BE2C (cell line): ENCODE measurements at places on chromosomes 1 and 21.

GRCh38 chr1:19606817-19607642 lies 37.1 kb upstream of the NBL1 start:
- no peak for DNase-seq

- no peak for DNase-seq
Measured at GRCh38 chr21:45102391-45102932, 28.1 kb downstream of the ADARB1 start.

GRCh38 chr21:46674430-46675007 lies 39.0 kb downstream of the PRMT2 start:
- no peak for DNase-seq

DNA sequence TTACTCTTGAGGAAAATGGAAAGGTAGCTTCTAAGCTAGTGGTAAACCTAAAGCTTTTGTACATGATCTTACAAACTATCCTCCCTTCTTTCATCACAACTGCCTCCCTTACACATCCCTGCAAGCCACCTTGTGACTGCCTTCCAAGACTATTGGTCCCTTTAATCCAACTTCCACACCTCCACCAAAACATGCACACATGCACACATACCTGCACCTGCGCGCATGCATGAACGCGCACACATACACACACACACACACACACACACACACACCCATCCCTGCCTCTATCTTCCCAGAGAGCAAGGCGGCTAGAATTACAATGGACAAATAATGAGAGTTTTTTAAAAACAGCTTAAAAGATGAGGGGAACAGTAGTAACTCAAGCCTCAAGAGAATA lies 58.3 kb downstream of the LUZP1 start:
- DNase-seq, result no peak

DNA sequence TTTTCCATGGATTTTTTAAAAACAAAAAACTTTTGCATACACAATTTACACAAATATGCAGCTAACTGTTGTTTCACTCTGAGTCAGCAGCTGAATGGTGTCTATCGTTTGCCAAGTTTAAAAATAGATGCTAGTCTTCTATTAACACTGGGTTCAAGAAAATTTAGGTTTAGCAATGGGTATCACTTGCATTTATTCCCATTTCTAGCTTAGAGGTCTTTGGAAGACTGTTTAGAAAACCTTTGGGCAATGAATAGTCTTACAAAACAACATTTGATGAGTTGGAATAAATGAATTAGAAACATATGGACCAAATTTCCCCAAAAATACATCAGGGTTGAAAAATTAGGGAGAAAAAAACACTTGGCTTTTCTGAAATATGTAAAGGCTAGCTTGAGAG lies 165.8 kb downstream of the LYPLAL1 start:
- no peak for DNase-seq

GRCh38 chr1:192445241-192445640 lies 128.4 kb downstream of the RGS21 start:
- no peak for DNase-seq

DNA sequence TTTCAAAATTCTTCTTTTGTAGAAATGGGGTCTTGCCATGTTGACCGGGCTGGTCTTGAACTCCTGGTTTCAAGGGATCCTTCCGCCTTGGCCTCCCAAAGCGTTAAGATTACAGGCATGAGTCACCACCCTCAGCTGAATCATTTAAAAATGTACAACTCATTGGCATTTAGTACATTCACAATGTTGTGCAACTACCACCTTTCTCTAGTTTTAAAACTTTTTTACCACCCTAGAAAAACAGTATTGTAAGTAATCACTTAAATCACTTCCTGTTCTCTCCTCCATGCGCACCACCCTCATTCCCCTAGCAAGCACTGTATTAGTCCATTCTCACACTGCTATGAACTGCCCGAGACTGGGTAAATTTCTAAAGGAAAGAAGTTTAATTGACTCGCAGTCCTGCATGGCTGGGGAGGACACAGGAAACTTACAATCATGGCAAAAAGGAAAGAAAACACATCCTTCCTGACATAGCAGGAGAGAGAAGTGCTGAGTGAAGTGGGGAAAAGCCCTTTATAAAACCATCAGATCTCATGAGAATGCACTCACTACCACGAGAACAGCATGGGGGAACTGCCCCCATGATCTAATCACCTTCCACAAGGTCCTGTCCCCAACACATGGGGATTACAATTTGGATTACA lies 14.4 kb upstream of the THEM5 start:
- DNase-seq, result no peak

DNA sequence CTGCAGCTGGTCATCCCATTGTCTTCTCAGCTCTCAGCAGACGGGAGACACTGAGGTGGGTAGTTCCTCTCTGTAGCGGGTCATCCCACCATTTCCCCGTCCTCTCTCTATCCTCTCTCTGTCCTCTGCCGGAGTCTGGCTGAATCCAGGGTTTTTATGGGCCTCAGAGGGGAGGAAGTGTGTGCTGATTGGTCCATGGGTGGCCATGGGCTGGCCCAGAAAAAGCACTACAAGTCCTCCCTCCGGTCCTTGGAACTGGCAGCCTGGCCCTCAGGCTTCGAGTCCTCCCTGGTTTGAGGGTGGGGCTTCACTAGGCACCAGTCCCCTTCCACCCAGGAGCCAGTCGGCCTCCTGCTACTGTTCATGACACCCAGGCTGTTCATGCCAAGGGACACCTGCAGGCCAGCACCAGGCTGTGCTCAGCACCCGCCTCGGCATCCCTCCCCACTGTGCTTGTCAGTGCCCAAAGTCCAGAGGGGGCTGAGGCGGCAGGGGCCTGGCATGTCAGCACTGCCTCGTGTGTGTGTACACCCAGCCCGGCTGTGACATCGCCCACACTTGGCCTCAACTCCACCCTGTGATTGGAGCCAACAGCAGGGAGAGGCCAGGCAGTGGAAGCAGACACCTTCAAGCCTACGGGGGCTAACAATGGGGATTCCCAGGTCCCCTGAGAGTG lies 23.0 kb upstream of the LRRC8C start:
- DNase-seq, result no peak

DNA sequence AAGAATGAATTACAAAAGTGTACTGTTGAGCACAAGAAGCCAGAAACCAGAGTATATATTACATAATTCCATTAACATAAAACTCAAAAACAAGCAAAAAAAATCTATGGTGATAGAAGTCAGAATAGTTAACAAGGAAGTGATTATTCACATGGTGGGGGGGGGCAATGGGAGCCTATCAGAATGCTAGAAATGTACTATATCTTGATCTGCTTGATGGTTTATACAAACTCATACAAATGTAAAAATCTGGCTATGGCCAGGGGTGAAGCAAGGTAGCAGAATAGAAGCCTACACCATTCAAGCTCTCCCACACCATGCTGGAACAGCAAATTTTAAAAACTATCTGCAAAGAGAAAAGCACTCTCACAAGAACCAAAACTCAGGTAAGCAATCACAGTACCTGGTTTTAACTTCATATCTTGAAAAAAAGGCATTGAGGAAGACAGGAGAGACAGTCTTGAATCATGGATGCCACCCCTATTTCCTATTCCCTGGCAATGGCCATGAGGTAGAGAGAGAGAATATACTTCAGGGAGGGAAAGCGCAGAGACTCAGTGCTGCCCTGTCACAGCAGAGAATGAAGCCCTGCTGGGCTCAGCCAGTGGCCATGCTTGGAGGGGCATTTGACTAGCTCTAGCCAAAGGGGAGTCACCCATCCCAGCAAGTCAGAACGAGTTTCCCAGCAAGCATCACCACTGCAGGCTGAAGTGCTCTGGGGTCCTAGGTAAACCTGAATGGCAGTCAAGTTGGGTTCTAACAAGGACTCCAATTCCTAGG lies 73.8 kb downstream of the CDC42BPA start:
- DNase-seq, result no peak

- no peak for DNase-seq
Measured at GRCh38 chr21:31075848-31076247, 37.6 kb upstream of the KRTAP19-8 start.

GRCh38 chr1:80468356-80468755 lies 1332.4 kb upstream of the ADGRL2 start:
- no peak for DNase-seq

DNA sequence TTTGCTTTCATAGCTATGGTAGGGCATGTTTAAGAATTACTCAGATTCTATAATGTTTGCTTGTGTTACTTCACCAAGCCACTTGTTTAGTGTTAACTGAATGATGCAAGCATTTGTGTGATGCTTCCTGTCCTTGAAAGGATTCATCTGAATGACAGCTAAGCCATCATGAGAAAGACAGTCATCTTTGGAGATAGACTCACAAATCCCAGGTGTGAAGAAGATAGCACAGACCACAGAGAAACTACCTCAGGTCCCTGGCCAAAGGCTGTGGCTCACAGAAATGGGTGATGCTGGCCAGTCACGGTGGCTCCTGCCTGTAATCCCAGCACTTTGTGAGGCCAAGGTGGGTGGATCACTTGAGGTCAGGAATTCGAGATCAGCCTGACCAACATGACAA lies 321.4 kb downstream of the DPYD start:
- DNase-seq, result no peak

DNA sequence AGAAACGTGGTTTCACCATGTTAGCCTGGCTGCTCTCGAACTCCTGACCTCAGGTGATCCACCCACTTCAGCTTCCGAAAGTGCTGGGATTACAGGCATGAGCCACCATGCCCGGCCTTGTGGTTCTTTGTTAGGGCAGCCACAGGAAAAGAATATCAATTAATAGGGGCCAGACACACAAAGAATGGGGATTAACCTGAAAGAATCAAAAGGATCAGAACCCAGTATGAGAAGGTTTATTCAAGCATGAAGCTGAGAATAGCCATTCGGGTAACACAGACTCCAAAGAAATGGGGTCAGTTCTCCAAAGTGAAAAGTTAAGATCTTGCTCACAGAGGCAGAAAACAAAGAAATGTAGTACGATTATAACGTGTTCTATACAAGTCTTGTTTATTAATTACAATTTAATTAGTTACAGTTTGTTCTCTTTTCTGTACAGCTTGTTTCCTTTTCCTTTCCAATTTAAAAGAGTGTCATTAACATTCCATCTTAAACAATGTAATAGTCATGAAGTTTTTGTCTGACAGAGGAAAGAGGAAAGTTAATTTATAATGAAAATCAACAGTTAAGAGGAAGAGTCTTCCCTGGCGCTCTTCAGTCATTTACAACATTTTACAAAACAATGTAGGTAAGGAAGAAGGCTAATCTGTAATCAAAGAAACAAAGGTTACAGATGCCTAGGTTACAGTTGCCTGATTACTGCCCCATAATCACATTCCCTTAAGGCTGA lies 51.3 kb upstream of the SLC45A1 start:
- DNase-seq, result no peak

DNA sequence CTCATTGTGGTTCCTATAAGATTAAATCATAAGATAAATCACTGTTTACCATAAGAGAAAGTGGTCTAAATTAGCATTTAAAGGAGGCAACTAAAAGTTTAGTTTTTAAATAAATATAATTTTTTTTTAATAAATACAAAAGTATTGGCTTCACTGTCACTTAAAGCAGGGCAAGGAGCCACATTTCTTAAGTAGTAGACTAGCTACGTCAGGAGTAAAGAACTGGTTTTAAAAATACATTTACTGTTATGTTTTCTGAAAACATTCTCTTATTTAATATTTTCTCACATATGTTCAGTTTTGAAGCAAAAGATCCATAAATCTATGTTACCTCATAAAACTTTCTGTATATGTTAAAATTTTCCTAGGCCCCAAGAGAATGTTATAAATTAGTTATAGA lies 2.2 kb downstream of the ANGPTL1 start:
- DNase-seq, result no peak

- no peak for DNase-seq
Measured at GRCh38 chr1:53066488-53066887, 4.5 kb downstream of the PODN start.

GRCh38 chr1:181518152-181518551 lies 34.8 kb downstream of the CACNA1E start:
- no peak for DNase-seq

GRCh38 chr1:234603221-234604204 lies 6.5 kb downstream of the IRF2BP2 start:
- DNase-seq, result no peak

GRCh38 chr1:88609051-88609450 lies 75.0 kb upstream of the PKN2 start:
- no peak for DNase-seq

GRCh38 chr1:174971902-174972301 lies 27.8 kb upstream of the CACYBP start:
- no peak for DNase-seq

DNA sequence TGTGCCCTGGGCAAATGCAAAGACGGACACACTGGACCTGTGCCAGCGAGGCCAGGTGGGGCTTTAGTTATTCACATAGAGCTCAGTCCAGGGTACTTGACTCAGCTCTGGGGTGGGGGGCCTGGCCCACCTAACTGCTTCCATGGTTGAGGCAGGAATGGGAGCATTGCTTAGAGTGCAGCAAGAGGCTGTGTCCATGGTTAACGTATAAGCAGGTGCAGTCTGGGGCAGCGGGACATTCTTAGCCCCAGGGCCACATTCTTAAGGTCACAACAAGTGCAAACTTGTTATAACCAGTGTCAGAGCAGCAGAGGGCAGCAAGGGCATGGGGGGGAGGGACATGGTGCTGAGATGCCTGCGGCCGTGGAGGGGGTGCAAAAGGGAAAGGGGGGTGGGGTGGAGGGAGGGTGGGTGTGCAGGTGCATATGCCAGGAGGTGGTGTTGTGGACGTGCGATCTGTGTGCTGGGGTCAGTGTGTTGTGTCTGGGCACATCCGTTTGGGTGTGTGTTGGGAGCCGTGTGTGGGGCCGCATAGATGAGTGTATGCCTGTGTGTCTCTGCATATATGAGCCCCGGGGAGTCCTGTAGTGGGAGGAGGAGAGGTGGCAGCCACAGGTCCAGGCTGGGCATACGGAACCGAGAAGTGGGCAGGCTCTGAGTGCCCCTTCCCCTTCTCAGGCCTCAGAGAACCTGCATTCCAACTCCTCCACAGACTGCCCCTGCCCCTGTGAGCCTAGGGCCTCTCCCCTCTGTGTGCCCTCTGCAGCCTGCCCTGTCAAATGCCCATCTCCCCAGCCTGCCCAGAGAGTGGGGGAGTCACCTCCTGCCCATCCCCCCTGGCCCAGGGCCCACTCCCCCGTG lies 8.4 kb downstream of the KCNJ10 start:
- no peak for DNase-seq

DNA sequence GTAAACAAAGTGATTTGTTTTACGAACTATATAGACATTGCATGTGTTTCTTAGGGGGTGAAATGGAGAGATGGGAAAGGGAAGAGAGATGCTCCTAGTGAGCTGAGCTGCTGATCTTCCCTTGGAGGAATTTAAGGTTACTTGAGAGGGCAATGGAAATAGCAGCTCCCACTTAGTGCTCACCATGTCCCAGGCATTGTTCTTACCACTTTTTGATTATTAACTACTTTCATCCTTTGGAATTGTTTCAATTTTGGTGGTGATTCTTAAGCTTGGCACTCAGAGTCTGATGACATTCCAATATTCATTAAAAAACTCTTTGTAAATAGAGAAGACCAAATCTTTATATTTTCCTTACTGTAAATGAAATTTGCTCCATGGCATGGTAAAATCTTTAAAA lies 124.9 kb downstream of the ITSN1 start:
- no peak for DNase-seq

DNA sequence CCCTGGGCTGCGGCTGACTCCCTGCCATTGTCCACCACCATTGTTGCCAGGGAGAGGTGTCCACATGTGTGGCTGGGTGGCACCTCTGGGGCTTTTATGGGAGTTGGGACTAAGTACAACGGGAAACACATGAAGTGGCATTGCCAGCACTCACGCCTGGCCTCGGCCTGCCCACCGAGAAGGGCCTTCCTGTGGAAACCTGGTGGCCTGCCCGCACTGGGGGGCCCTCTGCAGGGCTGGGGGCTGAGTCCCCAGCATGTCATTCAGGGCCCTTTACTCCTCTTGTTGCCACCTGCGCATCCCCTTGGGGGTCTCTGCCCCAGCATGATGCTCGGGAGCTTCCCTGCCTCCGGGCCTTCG lies 35.5 kb upstream of the RUNX3 start:
- DNase-seq, result no peak
